AG09319 (cell line): ENCODE measurements at places on chromosomes 1 and 21.

- DNase-seq = no peak
Observed at GRCh38 chr21:21175798-21176334, 177.7 kb downstream of the NCAM2 start.

GRCh38 chr21:30714456-30714855 lies 4.1 kb downstream of the KRTAP21-3 start:
- no peak for DNase-seq

DNA sequence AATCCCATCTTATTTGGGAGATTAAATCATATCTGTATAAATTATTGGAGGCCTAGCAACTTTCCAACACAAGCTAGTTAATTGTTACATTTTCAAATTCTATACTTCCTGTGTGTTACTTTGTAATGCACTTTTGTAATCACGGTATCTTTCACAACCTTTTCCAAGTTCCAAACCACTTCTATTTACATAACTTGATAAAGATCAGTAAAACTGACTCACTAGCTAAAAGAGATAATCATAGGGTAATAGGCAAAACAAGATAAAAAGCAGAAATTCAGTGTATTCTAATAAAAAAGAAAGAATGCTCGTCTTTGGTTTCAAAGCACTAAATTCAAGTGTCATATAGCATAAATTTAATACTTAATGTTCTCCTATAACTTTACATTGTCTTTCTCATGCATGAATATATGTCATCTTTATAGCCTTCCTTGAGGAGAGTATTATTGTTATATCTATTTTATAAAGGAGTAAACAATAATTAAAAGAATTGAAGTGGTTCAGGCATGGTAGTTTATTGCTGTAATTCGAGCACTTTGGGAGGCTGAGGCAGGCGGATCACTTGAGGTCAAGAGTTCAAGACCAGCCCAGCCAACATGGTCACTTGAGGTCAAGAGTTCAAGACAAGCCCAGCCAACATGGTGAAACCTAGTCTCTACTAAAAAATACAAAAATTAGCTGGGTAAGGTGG lies 66.4 kb downstream of the RGS13 start:
- peak; percentile 62 for DNase-seq

- no peak for DNase-seq
Observed at GRCh38 chr1:25688390-25689119, 72.0 kb downstream of the MAN1C1 start.

DNA sequence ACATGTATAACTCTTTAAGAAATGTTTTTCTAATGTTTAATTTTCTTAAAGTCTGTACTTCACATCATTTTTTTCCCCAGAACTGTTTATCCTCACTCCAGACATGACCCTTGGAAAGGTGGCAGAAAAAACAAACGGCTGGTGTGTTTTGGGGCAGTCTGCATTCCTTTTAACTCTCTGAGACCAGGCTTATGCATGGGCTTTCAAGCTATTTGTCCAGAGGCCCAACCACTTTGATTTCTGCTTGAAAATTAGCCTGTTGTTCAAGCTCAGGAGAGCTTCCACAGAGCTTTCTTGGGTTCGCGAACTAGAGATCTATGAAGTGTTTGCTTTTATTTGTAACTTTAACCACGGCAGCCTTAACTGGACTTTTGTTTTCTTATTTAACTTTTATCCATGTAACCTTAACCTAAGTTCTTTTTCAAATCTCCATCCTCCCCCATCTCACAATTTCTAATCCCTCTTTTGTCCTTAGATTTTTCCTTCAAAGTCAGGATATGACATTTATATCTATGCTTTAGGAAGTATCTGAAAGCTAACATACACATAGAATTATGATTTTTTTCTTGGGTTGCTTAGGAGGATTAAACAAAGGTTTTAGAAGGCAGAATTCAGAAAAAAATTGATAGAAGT lies 111.8 kb downstream of the FGGY start:
- DNase-seq = no peak

GRCh38 chr1:24905355-24905978 lies 24.6 kb downstream of the RUNX3 start:
- DNase-seq = no peak

- DNase-seq = no peak
Observed at GRCh38 chr21:35503671-35504070, 454.6 kb upstream of the RUNX1 start.

GRCh38 chr1:89298461-89298860 lies 25.8 kb upstream of the GBP5 start:
- no peak for DNase-seq

DNA sequence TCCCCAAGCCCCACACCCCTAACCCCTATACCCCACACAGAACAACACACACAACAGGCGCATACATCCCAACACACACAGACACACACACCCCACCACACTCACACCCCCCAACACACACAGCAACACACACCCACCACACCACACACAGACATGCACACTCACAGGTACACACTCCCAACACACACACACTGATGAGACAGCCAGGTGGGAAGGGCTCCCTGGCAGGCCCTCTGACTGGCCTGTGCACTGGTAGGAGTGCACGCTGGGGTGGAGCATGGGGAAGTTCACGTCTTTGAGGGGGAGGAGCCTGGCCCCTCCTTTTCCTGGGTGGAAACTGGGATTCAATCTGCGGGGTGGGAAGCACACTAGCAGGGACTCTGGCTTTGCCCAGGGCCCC lies 116.7 kb downstream of the RHOU start:
- DNase-seq = no peak

DNA sequence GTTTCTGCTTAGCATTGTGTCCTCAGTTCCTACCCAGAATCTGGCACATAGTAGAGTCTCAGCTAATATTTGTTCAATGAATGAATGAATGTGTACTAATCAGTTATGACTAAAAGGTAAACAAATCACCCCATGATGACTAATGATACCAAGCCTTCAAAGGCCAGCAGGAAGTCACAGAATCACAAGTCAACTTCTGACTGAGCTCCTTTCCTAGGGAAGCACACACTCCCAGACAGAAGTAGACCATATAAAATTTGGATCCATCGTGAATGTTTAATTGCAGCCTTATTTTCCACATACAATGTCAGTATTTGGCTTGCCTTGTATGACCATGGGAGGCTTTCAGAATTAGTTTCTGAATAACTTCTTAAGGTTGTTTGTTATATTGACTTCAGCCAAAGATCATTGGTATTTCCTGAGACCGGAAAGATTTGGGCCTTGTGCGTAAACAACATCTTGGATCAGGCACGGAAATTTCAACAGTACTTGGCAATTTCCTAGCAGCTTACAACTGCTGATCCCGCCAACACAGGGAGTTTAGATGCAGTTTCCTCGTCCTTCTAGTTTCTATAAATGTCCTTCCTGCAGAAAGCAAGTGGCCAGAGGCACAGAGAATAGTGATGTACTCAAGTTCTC lies 185.9 kb upstream of the ATP1B1 start:
- DNase-seq = peak; percentile 31

- DNase-seq = no peak
Observed at GRCh38 chr1:166840309-166841274, 1.3 kb downstream of the POGK start.

- no peak for DNase-seq
Observed at GRCh38 chr1:10693497-10694273, 102.8 kb downstream of the CASZ1 start.

GRCh38 chr1:193079187-193079586 lies 19.8 kb downstream of the RO60 start:
- DNase-seq = no peak

GRCh38 chr21:31731056-31731856 lies 662 bp downstream of the SCAF4 start:
- no peak for DNase-seq

- DNase-seq = no peak
Observed at GRCh38 chr1:62712336-62713243, 24.4 kb upstream of the DOCK7 start.

- DNase-seq = no peak
Observed at GRCh38 chr1:39713557-39713956, 22.3 kb upstream of the HPCAL4 start.

DNA sequence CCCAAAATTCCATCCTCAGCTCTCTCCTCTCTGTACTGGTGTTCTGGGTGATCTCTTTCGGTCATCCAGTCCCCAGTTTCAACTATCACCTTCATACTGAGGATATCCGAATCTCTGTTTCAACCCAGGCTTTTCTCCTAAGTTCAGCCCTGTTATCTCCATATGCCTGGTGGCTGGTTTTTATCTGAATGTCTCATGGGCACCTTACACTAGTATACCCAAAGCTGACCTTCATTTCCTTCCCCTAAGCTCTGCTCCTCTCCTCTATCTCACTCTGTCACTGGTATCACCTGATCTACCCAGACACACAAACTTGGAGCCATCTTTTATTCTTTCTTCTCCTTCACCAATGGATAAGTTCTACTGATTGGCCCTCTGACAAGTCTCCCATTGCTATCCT lies 53.0 kb downstream of the LRRC71 start:
- no peak for DNase-seq

DNA sequence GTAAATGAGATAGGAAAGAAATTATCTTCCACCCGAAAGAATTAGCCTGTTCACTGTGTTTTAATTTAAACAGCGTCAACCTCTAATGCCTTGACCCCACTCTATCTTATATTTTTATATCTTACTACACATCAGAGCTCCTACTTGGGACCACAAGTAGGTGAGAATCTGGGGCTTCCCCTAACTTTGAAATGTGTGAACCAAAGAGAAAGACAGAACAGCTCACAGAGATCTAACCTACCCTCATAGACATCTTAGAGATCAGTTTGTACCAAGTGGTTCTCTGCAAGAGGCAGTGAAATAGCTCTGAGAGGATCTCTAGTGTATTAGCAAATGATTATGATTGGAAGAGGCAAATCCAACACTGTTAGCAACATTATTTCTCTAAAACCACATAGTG lies 31.0 kb upstream of the IFI16 start:
- DNase-seq = no peak

DNA sequence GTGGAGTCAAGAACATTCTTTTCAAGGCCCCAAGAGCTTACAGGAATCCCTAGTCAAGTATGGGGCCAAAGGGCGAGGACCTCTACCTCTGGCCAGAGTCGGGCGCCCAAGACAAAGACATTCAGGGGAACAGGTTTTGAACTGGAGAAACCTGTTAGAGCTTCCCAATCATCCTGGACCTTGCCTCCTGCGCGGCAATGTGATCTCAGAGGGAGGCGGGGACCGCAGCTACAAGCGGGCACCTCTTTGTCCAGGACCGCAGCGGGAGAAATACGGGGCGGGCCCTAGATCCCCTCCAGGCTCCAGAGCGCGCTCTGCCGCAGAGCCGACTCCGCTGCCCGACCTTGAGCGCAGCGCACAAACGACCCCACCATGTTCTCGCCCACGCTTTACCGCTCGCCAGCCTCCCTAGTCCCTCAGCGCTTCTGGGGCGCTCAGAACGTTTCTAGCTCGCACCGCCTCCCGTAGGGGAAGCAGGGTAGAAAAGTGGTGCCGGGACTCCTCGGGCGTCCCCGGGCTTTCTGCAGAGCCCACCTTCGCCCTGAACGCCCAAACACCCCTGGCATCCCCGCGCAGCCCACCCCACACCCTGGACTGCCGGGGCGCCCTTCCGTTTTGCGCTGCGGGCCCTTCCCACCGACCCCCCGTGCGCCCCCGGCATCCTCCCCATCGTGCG lies 28.1 kb downstream of the RABIF start:
- DNase-seq = no peak

- no peak for DNase-seq
Observed at GRCh38 chr1:91346824-91347223, 57.8 kb downstream of the HFM1 start.

DNA sequence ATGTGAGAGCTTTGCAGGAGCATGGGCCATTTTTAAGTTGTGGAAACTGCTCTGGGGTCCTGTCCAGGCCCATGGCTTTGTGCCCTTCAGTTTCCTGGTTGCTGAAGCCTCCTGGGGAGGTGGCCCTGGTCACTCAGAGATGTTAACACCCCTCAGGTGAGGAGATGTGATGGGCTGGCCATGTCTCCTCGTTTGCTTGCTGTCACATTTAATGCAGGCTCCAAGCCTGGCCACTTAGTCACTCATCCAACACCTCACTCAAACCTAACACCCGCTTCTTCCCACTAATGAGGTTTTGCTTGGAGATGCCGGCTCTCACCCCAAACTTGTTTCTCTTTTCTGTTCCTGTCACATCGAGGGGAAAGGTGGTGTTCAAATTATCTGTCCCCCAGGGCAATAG lies 192.7 kb downstream of the PTPRU start:
- no peak for DNase-seq

- no peak for DNase-seq
Observed at GRCh38 chr1:158286941-158287346, 2.8 kb upstream of the CD1C start.

- no peak for DNase-seq
Observed at GRCh38 chr1:211632117-211632807, 43.2 kb downstream of the NEK2 start.
